ENCODE measurements at places on chromosomes 4 and X. TPM values are rescaled to one million over a fixed set of nuclear protein-coding genes. Genes with fewer than 3 reads are reported as not detected.

The LAS1L gene
- 51.6 TPM for total RNA-seq

The GAB3 gene
- total RNA-seq = 3.4 TPM

The TLL1 gene
- not detected for total RNA-seq

DNA sequence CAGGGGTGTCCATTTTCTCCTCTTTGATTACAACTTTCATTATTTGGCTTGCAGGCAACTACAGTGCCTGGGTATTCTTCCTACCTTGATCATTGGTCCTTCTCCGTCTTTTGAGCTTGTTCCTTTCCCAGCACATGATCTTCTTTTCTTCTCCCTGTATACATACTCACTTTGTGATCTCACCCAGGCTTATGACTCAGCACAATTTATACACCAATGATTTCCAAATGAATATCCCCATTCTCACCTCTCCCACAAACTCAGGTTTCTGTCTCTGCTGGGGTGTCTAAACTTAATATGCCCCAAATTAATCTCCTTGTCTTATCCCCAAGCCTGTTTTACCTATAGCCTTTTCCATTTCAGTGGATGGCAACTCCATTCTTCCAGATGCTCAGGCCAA, 19.5 kb upstream of the C4orf54 start:
- no peak for DNase-seq

- DNase-seq = no peak
Measured at GRCh38 chr4:182141061-182141460, 102.1 kb upstream of the TENM3 start.

DNA sequence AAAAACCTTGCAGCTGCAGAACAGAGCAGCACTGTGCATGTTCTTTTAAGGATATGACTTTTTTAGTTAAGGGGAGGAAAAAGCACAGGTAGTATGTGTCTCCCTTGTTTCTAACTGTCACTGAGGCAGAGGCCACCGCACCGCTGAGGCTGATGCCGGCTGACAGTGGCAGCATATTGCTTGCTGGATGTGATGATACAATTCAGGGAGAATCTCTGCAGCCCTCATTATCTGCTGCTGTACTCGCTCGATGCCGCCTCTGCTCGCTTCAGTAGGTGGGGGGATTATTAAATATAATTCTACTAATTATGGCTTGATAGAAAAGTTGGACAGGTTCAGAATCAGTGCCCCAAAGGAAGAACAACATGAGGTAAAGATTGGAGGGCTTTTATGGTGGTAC, 378.8 kb upstream of the NOCT start:
- no peak for DNase-seq

DNA sequence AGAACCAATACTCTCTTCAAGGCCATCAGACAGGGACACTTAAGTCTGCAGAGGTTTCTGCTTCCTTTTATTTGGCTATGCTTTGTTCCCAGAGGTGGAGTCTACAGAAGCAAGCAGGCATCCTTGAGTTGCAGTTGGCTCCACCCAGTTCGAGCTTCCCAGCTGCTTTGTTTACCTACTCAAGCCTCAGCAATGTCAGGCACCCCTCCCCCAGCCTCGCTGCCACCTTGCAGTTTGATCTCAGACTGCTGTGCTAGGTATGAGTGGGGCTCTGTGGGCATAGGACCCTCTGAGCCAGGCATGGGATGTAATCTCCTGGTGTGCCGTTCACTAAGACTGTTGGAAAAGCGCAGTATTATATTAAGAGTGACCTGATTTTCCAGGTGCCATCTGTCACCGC, 12.6 kb upstream of the UGT2B15 start:
- DNase-seq = no peak

DNA sequence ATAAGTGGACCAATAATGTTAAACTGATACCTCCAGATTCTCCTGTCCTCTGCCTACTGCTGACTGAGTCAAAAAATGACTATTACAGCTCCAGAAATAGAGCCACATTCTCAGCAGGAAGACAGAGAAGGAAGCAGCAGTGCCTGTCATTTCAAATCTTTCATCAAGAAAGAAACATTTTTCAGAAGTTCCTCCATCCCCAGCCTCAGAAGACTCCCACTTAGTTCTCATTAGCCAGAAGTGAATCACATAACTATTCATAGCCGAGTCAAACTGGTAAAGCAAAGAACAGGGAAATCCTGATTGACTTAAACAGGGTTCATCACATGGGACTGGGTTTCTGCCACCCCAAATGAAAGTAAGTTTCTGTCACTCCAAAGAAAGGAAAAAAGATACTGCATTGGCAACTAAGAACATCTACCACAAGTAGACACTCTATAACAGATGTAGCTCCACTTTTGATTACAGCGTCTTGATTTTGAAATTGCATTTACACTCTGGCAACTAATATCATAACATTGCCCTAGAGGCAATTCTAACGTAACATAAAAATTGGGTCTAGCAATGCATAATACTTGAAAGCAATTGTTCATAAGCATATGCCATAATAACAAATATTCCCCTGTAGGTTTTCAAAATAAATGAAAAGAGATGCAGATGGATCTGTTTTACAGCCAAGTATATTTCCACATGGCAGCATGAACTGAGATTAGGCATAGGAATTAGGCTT, 599.8 kb downstream of the GALNTL6 start:
- DNase-seq = no peak

DNA sequence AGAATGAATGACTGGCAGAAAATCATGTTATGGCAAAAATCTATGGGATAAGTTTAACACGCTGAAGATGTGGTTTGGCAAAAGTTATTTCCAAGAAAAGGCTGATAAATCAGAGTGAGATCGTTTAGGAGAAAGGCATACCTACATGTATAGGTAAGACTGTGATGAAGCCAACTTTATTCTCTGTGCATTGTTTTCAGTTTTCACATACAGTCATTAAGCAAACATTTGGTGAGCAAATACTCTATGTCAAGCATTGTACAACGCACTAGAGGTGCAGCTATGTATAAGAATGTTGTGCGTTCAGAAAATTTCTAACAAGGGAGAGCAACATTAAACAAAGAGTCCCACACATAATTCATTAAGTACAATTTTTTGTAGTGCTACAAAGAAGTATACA, 121.7 kb downstream of the TEX13A start:
- DNase-seq = no peak

Data from CD4-positive, alpha-beta T cell (primary cell).